Stimulated activated CD4-positive, alpha-beta T cell treated with anti-CD3 and anti-CD28 coated beads, Interleukin-1b, Interleukin-23, amount 100 ng/mL, for 1 hour (primary cell): ENCODE measurements at places on chromosomes 2 and 18.

DNA sequence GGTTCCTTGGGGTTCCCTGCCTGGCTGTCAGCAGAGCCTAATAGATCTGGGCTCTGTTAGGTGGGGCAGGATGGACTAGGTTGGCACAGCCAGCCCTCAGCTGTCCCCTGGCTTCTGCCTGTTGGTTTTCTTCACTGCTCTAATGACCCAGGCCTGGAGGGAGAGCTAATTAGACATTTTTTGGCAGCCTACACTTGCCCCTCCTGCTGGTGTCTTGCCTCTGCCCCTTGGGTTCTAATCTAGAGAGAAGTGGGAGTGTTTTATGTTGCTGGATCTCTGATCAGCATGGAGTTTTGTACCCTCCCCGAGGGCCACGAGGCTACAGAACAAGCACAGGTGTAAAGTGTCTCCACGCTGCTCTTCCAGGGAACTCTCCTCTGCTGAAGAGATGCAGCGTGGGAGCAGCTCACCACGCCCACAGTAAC, 199.4 kb upstream of the RASGRP3 start:
- DNase-seq: no peak

GRCh38 chr2:149645391-149645790, 57.8 kb upstream of the MMADHC start:
- no peak for DNase-seq

GRCh38 chr2:169761251-169761969, 27.8 kb downstream of the KLHL23 start:
- no peak for DNase-seq

DNA sequence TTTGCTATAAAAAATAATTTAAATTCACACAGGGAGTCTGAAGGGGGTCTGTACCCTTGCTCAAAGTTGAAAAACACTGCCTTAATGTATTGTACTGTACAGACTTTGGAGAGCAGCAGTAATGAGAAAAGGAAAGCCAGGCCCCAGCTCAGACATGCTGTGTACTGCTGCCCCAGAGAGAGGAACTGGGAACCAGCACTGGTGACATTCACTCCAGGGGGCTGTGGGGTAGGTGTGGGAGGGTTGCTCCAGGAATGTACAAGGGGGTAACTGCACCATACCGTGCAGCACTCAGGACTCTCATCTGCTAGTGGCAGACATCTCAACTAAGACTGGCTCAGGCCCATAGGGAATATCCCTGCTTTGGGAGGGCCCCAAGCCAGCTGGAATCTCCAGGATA, 146.0 kb upstream of the RMP24 start:
- no peak for DNase-seq

DNA sequence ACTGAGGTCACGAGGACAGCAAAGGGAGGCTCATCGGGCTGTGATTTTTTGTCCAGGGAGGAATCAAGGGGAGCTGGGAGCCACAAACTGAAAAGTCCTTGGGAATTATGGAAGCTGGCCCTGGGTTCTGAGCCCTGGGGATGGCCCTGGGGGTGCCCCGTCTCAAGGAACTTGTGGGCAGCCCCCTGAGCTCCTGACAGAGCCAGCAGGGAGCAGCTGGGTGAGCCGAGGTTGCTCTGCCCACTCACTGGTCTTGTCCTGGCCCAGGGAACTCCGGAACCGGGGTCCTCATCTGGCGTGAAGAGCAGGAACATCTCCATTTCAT, 61.3 kb upstream of the HDAC4 start:
- DNase-seq: no peak

DNA sequence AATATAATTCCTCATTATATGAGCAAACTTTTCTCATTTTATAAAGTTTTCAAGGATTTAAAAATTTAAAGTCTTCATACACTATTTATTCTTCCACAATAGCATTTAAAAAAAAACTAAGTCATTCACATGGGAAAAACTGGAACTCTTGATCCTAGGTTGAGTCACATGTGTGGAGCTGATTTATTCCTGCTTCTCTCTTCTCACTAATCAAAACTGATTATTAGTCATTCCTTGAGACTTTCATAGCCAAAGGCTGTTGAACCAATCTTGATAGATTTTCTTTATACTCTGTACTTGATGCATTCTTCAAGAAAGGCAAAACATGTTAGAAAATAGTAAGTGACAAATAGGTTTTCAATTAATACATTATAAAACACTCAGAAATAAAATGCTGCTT, 27.4 kb downstream of the NR4A2 start:
- DNase-seq: no peak

DNA sequence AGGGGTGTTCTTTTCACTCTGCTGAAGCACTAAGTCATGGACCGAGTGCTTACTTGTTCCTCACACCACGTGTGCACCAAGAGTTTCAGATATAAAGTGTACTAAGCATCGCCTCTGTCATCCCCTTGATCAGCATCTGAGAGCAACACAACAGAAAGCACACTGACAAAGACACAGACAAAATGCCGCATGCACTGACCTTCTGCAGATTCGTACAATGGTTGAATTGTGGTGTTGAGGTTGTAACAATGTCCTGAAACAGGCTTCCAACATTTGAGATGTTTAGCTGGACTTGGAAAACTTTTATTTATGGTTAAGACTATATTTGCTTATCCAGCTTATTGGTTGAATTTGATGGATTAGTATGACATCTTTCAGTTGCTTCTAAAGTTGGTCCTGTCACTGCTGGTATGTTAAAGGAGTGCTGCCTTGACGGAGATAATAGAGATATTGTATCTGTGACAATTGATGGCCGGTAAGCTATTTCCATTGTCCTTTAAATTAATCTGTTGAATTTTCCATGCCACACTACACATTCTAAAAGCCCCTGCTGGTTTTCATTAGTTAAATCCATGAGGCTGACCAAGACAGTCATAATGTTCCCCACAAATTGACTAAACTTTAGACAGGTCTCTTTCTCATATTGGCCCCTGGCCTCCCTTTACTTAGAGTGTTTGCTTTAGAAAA, 99.9 kb downstream of the CBLN2 start:
- no peak for DNase-seq

GRCh38 chr2:128313091-128313836, 5.4 kb downstream of the HS6ST1 start:
- DNase-seq: no peak

GRCh38 chr2:112636605-112637288, 9.0 kb upstream of the SLC20A1 start:
- DNase-seq: no peak

DNA sequence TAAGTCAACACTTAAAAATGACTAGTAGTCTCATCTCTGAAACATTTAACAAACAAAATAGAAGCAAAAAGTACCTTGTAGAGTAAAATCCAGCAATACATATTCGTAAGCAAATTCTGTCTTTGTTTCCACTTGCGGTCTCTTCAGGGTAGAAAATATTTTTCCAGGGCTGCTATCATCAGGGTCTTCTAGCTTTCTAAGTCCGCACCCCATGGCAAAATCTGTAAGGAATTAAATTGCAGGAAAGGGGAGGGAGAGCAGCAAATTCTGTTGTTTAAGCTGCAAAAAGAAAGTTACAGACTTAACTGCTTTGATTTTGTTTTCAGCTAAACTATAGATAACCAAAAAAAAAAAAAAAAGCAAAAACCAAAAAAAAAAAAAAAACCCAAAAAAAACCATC, at the start of gene RFTN2:
TSS of gene RFTN2 (minus strand) at position 342 of the 400 bp plus-strand sequence. CDS start at position 213, 129 bp downstream.
- DNase-seq: no peak

GRCh38 chr18:13577091-13577697, 149.2 kb downstream of the FAM210A start:
- no peak for DNase-seq
